ENCODE measurements at places on chromosomes 5 and 9. TPM values are rescaled to one million over a fixed set of nuclear protein-coding genes. Genes with fewer than 3 reads are reported as not detected.
A peak's percentile ranks its signal among the peaks of the same experiment; 100 is the strongest.

The CORO2A gene
- polyA plus RNA-seq: 1.5 TPM

The RNF183 gene
- polyA plus RNA-seq: not detected

DNA sequence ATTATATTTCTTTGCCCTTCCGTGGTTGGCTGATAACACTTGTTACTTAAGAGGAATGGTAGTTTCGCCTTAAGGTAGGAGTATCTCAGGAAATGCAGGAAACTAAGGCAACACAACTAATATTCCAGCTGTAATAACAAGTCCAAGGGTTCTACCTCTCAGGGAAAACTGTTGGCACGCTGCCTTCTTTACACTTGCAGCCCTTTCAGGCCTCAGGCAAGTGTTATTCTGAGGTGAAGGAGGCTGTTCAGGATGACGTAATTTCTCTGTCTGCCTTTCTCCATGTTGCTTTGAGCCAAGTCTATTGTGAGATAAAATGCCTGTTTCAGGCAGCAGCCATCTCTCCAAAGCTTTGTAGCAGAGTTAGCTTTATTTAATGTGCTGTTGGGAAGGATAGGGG, 38.0 kb downstream of the VCAN start:
- DNase-seq: peak; percentile 17

- DNase-seq: no peak
Observed at GRCh38 chr9:84121991-84122523, 141.5 kb downstream of the RMI1 start.

DNA sequence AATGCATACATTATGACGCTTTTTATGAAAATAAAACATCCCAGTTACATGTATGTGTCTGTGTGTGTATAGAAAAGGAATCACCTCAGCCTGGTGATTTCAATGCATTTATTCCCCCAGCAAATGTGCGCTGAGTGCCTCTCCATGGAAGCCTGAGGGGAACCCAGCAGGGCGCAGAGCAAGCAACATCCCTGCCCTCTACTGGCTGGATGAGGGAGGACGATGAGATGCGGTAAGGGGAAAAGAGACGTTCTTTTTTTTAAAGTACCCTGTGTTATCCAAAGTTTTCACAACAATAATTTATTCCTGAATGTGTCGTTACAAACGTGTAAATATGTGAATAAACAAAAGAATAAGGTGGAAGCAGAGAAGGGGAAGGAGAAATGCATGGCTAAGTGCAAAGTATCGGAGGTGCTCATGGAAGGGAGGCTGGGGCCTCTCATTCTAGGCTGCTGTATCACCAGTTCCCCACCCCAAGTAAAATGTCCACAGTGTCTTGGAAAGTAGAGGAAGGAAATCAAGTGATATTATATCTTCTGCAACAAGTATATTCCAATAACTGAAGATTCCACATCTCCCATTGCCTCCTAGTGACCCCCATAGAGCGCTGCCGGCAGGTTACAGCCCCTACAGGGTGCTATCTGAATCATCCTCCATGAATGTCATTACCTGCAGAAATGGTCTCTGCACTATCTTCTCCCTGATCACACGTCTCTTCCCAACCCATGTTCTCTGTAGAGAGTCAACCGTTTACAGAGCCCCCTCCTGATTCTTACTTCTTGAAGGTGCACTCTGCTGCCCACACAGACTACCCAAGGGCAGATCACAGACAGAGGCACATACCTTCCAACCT, 13.0 kb upstream of the ABLIM3 start:
- peak; percentile 60 for DNase-seq

DNA sequence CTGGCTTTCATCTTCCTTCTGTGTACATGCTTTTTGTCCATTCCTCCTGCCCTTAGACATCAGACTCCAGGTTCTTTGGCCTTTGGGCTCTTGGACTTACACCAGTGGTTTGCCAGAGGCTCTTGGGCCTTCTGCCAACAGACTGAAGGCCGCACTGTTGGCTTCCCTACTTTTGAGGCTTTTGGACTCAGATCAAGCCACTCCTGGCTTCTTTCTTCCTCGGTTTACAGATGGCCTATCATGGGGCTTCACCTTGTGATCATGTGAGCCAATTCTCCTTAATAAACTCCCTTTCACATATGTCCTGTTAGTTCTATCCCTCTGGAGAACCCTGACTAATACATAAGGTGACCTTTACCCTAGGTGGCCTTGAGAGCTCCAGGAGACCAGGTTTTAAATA, 189.1 kb upstream of the CCNG1 start:
- no peak for DNase-seq

DNA sequence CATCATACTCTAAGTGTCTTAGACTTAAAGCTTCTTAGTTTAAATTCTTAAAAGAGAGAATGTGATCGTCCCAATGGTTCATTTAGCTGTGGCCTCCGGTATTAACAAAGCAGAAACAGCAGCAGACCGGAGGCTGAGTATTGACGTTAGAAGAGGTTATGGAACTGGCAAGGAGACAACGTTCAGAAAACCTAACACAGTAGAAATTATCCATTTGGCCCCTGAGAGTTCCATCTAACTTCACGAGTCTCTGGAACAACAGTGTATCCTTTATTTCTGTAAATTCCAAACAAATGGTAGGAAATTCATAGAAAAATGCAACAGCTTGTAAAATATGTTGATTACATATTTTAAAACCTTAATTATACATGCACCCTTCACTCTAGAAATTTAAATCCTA, 107.3 kb upstream of the PTGER4 start:
- no peak for DNase-seq

DNA sequence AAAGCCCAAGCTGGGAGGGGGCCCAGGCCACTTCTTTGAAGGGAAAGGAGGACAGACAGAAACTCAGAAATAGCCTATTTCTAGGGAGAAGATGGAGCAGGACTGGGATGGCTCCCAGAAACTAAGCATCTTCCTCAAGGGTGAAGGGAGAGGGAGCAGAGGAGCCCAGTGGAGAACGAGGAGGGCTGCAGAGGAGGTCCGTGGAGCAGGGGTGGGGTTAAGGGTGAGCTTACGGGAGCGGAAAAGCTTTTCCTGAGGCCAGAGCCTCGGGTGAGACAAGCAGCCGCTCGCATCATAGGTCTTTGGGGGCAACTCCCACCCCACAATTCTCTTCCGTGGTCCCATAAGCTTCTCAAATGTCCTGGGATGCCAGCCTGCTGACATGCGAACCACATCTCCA, 127.1 kb upstream of the PHYKPL start:
- DNase-seq: no peak

The KIF24 gene
- 0.99 TPM for polyA plus RNA-seq

The GDA gene
- polyA plus RNA-seq: not detected

DNA sequence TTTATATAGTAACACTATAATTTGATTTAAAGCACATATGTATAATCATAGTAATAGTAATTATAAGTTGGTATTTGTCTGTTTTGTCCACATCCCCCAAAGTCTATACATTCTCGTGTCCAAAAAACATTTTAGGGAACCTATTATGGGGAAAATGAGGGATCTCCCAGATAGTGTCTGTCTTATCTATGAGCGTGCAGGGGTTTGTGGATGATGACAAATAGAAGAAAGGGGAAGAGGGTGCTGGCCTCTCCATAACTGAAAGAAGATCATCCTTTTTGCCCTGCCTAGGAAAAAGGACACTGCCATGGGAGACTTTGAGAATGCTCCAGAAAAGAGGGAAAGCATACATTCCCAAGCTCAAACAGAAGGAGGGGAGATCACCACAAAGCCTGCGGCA, 45.3 kb downstream of the C5orf22 start:
- DNase-seq: no peak

- DNase-seq: no peak
Observed at GRCh38 chr5:80976985-80977384, 16.8 kb downstream of the RASGRF2 start.

The FAM78A gene
- polyA plus RNA-seq: 0.23 TPM

The WDR31 gene
- 3.1 TPM for polyA plus RNA-seq

- DNase-seq: peak; percentile 74
Observed at GRCh38 chr5:177426566-177427210, at the start of gene GRK6. GRK6 (plus strand) TSS chr5:177426676; CDS start chr5:177426846, 170 bp downstream.

All from GM23248 (cell line).